Activated CD4-positive, CD25-positive, alpha-beta regulatory T cell treated with anti-CD3 and anti-CD28 coated beads, Interleukin-2, amount 50 U/mL, for 24 hours (primary cell): ENCODE measurements at places on chromosomes 1 and 21.

DNA sequence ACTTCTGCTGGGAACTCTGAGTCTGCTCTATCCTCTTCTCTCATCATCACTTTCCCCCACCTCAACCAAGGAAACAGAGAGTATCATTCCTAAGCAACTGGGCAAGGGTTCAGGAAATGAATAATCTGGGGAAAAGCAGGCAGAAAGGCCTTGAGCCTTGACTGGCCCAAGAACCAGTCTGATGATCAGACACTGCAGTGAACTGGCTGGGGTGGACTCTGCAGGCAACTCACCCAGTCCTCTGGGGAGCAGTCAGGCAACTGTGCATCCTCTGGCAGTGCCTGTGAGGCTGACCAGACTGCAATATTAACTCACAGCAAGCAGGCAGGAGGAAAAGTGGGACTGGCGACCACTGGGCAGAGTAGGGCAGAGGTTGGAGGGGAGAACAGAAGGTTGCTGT lies 991 bp downstream of the ANKRD35 start:
- no peak for ATAC-seq

DNA sequence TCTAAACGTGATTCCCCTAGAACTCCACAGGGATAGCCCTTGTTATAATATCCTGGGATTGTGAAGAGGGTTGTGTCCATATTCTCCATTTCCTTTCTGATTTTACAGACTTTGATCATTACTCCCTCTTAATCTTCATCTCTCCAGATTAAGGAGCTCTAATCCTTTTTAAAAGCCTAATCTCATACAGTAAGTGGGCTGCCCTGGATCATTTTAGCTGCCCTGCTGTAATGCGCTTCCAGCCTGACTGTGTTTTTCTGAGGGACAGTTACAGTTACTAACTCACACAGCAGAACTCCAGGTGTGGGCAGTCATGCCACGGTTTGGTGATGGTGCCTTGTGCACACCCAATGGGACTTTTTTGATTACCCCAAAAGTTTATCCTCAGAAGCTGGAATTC lies 33.5 kb downstream of the PROX1 start:
- ATAC-seq, result no peak

- no peak for ATAC-seq
Measured at GRCh38 chr1:117527566-117528102, 78.2 kb upstream of the TENT5C start.

- ATAC-seq, result no peak
Measured at GRCh38 chr1:70256664-70257063, 35.5 kb downstream of the SRSF11 start.

DNA sequence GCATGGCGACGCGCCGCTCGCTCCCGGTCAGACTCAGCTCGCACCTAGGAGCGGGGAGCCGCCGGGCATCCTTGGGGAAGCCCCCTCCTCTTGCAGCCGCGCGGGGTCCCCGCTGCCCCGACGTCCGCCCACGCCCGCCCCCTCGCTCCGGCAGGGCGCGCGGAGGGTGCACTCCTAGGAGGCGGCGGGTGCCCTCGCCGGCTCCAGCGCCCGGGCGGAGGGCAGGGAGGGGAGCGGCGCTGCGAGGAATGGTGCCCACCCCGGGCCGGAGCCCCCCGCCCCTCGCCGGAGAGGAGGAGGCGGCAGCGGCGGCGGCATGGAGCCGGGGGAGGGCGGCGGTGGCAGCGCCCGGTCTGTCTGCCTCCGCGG lies 488 bp downstream of the FAM78B start:
- ATAC-seq, result peak; percentile 5

DNA sequence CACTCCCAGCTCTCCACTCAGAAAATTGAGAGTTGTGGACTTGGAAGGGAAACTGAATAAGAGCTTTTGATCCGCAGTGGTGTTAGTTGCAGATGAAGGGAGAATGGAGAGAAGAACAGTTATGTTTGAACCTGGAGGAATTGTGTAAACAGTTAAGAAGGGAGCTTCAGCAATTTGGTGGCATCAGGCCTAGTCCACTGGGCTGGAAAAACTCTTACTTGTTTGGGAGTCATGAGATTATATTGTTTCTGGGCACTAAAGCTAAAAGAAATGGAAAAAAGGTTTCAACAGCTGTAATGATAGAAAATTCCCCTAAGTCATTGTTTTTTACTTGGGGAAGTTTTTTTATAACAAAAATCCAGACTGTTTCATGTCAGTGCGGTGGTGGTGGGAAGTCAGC lies 256.1 kb upstream of the C1orf87 start:
- no peak for ATAC-seq

GRCh38 chr1:231571904-231572303 lies 43.4 kb downstream of the TSNAX start:
- ATAC-seq, result no peak

GRCh38 chr1:94301186-94301585 lies 63.8 kb upstream of the ARHGAP29 start:
- no peak for ATAC-seq

GRCh38 chr1:181133441-181133951 lies 45.0 kb downstream of the IER5 start:
- ATAC-seq, result no peak

GRCh38 chr1:167927046-167927754 lies 9.3 kb upstream of the DCAF6 start:
- ATAC-seq, result no peak

DNA sequence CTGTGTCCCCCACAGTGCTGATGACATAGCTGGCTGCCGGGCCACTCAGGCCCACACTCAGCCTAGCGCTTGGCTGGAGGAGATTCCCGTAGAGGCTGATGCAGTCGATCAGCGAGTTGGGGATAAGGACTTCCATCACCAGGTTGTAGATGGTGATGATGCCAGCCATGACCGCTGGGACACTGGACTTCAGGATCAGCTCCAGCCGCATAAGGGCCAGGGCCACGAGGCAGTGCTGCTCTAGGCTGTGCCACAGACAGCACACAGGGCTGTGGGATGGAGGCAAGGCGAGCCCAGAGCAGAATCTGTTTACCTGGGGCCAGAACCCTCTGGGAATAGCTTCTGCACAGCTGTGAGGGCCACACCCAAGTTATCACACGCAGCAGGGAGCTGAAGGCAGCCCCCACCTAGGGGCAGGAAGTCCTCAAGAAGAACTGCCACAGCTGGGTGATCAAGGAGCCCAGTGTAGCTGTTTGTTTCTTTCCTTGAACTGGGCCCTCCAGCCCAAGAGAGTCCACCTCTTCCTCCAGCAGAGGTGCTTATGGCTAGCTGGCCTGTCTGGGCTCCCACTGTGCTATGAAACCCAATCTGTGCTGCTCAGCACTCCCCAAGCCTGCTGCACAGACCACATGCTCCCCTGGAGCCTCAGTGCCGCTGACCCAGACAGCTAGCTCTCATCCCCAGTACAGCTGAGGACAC lies 6.2 kb downstream of the SLC2A1 start:
- ATAC-seq, result peak; percentile 15

GRCh38 chr1:162398999-162399580 lies 12.8 kb downstream of the SH2D1B start:
- ATAC-seq, result no peak

- no peak for ATAC-seq
Measured at GRCh38 chr1:209260136-209260535, 323.4 kb upstream of the CAMK1G start.

- peak; percentile 81 for ATAC-seq
Measured at GRCh38 chr21:44892536-44893277, 19.2 kb upstream of the PTTG1IP start.

- no peak for ATAC-seq
Measured at GRCh38 chr1:6969762-6970161, 184.5 kb downstream of the CAMTA1 start.

- no peak for ATAC-seq
Measured at GRCh38 chr21:46092811-46093667, 4.9 kb upstream of the COL6A2 start.

DNA sequence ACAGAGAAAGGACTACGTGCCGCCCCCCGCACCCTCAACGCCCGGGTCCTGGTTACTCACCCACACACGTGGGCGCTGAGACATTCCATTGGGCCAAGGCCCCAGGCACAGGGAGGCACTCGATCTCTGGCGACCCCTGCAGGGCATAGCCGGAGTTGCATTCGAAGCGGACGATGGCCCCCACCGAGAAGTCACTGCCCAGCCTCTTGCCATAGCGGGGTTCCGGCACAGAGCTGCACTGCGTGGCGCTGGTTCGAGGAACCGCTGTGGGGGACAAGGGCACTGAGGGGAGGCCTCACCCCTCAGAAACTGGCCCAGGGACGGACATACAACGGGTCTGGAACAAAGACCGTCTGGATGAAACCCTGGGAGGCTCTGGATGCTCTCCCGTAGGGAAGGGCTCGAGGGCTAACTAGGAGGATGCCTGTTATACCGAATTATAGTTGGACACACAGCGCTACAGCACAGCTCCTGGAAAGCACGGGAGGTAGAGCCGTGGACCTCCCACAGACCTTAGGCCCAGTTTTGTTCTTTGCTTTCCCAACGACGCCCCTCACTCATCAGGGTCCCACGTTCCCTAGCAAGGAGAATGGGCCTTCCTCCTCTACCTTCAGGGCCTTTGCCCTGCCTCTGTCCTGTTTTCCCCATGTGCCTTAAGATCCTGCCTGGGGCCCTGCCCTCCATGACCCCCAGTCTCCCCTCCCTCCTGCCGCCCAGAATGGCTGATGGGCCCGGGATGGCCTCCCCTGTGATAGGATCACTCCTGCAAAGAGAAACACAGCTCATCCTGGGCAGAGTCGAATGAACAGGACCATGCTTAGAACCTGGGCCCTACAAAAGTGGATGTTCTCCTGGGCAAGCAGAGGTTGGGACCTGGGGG lies 152.8 kb downstream of the ZSCAN20 start:
- no peak for ATAC-seq

GRCh38 chr1:9592510-9593075 lies 3.9 kb downstream of the TMEM201 start:
- no peak for ATAC-seq

GRCh38 chr1:29708796-29709703 lies 472.7 kb downstream of the PTPRU start:
- ATAC-seq, result no peak

GRCh38 chr1:157047062-157047410 lies 1.5 kb upstream of the ARHGEF11 start:
- no peak for ATAC-seq

- no peak for ATAC-seq
Measured at GRCh38 chr1:182626527-182626926, 22.3 kb upstream of the RGS16 start.

DNA sequence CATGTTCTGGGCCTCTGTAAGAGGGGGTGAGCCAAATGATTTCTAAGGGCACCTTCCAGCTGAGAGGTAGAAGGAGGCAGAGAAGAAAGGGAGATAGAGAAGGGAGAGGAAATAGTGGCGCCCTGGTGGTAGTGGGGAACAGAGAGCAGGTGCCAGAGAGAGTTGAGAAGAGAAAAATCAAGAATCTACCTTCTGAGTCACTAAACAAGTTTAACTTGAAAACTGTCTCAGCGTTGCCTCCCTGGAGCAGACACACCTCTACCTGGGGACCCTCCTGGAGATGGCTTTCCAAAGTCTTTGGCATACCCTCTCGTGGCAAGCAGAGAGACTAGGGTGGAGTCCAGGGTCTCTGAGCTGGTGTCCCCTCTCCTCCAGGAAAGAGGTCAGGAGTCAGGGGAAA lies 1.1 kb upstream of the SLC45A3 start:
- no peak for ATAC-seq
